ENCODE measurements at places on chromosomes 3 and 15.

GRCh38 chr3:179765396-179765795, 112.6 kb downstream of the USP13 start:
- DNase-seq = peak; percentile 47

DNA sequence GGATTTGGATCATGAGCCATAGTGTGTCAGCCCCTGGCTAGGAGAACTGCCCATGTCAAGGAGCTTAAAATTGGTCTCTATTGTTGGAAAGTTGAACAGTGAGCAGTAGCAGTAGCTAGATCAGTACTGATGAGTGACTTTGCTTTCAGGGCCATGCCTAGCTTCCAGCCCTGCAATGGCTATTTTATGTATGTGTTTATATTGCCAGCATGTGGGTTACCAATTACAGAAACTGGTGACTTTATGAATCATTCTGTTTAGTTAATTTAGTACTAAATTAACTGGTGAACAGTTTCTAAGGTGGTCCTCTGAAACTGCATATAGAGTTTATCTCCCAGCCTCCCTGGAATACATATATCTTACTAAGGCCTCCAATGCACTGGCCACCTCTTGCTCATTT, 908.1 kb upstream of the ALCAM start:
- DNase-seq = no peak

DNA sequence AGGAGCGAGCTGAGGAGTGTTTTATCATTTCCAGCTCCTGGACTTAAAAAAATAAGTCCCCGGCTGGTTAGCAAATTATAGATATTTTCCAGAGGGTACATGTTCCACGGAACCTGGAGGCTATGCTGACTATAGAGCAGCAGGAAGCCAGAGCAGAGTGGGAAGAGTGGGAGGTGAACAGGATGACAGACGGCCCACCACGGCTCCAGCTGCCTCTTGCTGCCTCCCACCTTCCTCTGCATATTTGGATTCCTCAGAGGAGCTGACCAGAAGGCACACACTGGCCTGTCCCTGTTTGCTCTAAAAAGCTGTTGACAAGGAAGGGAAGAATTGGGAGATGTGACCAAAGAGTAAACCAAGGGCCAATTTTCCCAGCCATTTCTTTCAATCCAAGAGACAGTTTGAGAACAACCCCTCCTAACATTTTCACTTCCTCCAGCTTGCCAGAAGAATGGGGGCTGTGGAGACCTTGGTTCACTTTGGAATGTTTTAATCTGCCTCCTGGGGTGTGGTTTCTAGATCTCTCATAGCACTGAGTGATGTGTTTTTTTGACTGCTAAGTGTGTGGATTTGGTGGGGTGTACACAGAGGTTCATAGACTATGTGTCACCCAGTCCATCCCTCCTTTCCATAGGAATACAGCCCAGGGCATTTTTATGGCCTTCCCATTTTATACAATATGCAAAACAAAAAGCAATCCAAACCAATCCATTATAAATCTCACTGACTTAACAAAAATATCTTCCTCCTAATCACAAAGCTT, 36.8 kb downstream of the HGD start:
- DNase-seq = no peak

- no peak for DNase-seq
Measured at GRCh38 chr3:101069901-101070798, 76.9 kb upstream of the ABI3BP start.

- no peak for DNase-seq
Measured at GRCh38 chr3:12345141-12345561, 56.3 kb downstream of the PPARG start.

DNA sequence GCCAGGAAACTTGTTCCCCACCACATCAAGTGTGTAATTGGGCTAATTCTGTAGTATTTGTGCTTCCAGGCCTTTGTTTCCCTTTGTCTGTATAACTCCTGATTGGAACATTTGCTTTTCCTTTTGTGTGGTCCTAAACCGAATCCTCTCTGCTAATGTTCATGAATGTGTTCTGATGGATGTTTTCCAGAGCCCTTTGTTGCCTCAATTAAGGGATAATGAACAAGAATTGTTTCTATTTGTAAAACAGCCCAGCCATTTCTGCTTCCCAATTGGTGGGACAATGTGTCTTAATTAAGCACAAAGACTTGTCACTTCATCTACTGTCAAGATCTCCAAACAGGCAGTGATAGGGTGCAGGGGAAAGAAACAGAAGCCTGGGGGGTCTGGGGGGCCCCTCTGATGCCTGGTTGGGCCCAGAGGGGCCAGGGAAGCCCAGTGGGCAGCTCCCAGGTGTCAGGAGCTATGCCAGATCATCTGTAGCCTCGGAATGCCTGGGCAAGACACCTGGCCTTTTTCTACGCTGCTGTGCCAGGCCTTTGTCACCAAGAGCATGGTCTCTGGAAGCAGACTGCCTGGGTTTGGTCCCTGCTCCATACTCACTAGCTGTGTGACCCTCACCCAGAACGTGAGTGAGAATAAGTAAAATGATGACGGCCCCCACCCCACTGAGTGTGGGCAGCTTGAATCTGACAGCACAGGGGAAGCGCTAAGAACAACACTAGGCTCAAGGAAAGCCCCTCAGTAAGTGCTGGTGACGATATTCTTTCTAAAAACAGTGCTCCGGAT, 116.6 kb upstream of the PRR20G start:
- DNase-seq = peak; percentile 63

- no peak for DNase-seq
Measured at GRCh38 chr3:42057561-42058211, 33.5 kb upstream of the TRAK1 start.

DNA sequence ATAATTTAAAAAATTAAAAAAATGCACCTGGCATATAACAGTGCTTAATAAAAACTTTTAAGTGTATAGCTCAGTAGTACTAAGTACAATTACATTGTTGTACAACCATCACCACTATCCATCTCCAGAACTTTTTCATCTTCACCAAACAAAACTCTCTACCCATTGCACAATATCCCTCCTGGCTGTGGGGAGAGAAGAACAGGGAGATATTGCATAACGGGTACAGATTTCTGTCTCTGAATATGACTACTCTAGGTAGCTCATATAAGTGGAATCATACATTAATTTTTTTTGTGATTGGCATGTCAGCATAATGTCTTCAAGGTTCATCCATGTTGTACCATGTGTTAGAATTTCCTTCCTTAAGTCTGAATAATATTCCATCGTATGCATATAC, 91.0 kb upstream of the PLAAT1 start:
- DNase-seq = no peak

DNA sequence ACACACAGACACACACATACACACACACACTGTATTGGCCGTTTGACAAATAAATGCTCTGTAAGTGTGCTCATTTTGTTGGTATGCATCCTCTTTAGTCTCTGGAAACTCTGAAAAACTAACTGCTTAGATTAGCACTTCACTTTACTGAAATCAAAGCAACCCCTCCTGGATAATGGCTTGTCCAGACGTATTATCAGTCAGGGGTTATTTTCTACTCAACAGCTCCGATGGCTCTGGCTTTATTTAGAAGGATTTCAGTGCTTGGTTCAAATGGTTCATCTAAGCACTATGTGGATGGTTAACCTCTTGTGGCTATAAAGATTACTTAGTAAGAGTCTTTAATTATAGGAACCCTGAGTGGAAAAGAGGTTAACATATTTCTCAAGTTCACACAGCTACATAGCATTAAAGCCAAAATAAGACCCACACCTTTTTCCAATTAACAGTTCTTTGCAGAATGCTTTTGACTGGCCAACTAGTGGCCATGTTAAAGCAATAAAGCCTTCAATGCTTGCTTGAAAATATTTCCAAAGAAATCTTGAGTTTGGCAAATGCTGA, 516.1 kb upstream of the NAALADL2 start:
- DNase-seq = no peak

GRCh38 chr15:74251131-74251811, 15.1 kb downstream of the CCDC33 start:
- no peak for DNase-seq
